ENCODE measurements at places on chromosomes 11 and 22.

- H3K4me3 ChIP-seq, result peak overlapping the region; percentile 82
- no peak overlapping the region for H3K27ac ChIP-seq
- H3K4me1 ChIP-seq, result peaks cover 5% of the 10 kb centered on the region
- H3K36me3 ChIP-seq, result no peaks in the 10 kb centered on the region
- DNase-seq, result no peak
- peaks cover 10% of the 10 kb centered on the region for H3K27me3 ChIP-seq
Measured at GRCh38 chr11:67055812-67056211, 835 bp upstream of the RHOD start.

- no peaks in the 10 kb centered on the region for H3K36me3 ChIP-seq
- H3K4me3 ChIP-seq, result no peak overlapping the region
- no peak overlapping the region for H3K27ac ChIP-seq
- no peak for DNase-seq
- H3K4me1 ChIP-seq, result no peaks in the 10 kb centered on the region
Measured at GRCh38 chr22:31036671-31037550, 44.2 kb upstream of the SMTN start.

DNA sequence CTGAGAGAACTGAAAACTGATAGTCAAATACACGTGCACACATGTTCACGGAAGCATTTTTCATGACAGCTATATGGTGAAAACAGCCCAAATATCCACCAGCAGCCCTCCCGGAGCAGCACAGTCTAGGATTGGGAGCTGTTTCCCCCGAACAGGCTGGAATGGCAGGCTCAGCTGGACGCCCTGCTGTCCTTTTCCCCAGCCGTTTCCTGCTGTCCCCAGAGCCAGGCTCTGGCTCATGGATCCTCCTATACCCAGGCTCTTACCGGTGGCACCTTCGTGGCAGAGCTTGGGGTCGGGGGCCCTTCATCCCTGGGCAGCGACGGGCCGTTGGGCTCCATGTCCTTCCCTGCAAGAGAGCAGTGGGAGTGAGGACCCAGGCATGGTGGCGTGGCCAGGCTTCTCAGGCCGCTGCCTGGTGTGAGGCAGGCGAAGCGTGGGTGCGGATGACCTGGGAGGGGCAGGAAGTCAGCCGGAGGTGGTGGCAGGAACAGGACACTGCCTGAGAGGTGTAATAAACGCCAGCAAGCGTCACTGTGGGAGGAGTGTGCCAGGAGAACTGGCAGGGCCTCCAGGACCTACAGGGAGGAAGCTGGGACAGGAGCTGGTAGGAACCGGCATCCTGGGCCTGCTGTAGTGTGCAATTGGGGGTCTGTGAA is 38.8 kb downstream of the OSBPL5 start:
- H3K27ac ChIP-seq, result no peak overlapping the region
- no peak for DNase-seq
- H3K4me3 ChIP-seq, result no peak overlapping the region
- peaks cover 1% of the 10 kb centered on the region for H3K4me1 ChIP-seq

- H3K27me3 ChIP-seq, result no peaks in the 10 kb centered on the region
- no peak overlapping the region for H3K4me3 ChIP-seq
- H3K4me1 ChIP-seq, result peaks cover 15% of the 10 kb centered on the region
Measured at GRCh38 chr11:111370902-111371578, 8.0 kb downstream of the POU2AF1 start.

GRCh38 chr11:86537541-86538222 is 134.7 kb downstream of the ME3 start:
- no peak overlapping the region for H3K4me3 ChIP-seq
- no peaks in the 10 kb centered on the region for H3K36me3 ChIP-seq
- peaks cover 2% of the 10 kb centered on the region for H3K27me3 ChIP-seq
- H3K4me1 ChIP-seq, result no peaks in the 10 kb centered on the region
- H3K27ac ChIP-seq, result no peak overlapping the region

DNA sequence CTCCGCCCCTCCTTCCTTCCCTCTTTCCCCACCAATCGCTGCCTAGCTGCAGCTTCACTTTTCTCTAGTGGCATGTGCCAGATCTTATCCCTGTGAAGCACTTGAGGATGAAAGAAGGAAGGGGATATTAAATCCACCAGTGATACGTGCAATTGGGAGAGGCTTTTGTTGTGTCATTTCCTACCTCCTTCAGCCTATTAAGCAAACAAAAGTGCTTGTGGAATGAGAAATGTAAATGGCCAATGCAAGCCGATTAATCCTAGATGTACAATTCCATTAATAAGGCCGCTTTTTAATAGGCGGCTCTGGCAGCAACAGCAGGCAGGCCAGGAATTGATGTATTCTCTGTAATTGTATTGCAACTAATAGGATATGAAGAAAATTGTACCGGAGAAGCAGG is 23.3 kb downstream of the NTM start:
- no peaks in the 10 kb centered on the region for H3K36me3 ChIP-seq
- no peak overlapping the region for H3K4me3 ChIP-seq

DNA sequence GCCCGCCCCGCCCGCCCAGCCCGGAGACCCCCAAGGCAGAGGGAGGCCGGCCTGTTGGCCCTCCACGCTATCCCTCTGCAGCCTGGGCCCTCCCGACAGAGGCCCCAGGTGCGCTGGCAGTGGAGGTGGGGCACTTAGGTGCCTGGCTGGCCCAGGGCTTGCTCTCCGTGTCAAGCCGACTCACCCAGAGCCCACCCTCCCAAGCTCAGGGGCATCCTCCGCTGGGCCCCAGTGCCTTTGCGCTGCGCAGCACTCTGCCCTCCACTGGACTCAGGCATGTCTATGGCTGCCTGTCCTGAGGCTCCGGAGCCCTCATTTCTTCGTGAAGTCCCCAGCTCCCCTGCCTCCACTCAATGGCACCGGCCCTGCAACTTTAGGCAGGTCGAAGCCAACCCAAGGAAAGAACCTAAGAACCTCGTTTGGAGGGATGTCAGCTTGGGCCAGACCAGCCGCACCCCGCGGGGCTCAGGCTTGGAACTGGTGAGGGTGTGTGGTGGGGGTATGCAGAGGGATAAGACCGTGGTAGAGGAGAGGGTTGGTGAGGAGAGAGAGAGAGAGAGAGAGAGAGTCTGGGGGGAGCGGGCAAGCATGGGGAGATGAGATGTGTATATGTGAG is 6.1 kb downstream of the SMIM45 start:
- H3K4me1 ChIP-seq, result peaks cover 3% of the 10 kb centered on the region
- H3K27me3 ChIP-seq, result peaks cover 2% of the 10 kb centered on the region
- H3K4me3 ChIP-seq, result no peak overlapping the region
- no peak for DNase-seq
- no peak overlapping the region for H3K27ac ChIP-seq

- no peaks in the 10 kb centered on the region for H3K36me3 ChIP-seq
- no peaks in the 10 kb centered on the region for H3K4me1 ChIP-seq
- no peak overlapping the region for H3K4me3 ChIP-seq
- no peak overlapping the region for H3K27ac ChIP-seq
- no peak for DNase-seq
- H3K27me3 ChIP-seq, result no peaks in the 10 kb centered on the region
Measured at GRCh38 chr11:115627666-115628460, 123.6 kb upstream of the CADM1 start.

DNA sequence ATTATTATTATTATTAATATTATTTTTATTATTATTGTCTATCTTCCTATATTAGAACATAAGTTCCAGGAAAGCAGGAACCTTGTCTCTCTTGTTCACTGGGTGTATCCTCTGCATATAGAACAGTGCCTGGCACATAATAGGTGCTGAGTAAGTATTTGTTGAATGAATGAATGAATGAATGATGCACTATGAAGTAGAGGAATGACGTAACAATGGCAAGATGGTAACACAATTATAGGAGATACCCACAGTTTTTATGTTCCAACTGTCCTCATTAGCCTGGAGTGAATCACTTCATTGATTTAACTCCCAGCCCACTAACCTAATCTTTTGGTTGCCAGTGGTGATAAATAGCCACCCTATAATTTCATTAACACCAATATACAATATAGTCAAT is 2.1 kb downstream of the KDM4D start:
- no peak overlapping the region for H3K4me3 ChIP-seq
- H3K27me3 ChIP-seq, result no peaks in the 10 kb centered on the region
- no peak for DNase-seq
- H3K27ac ChIP-seq, result no peak overlapping the region
- H3K4me1 ChIP-seq, result peaks cover 25% of the 10 kb centered on the region
- peaks cover 12% of the 10 kb centered on the region for H3K36me3 ChIP-seq

GRCh38 chr11:106011481-106011880 is 10.6 kb downstream of the MSANTD4 start:
- H3K4me3 ChIP-seq, result no peak overlapping the region
- no peaks in the 10 kb centered on the region for H3K27me3 ChIP-seq
- no peak for DNase-seq

GRCh38 chr11:832529-833113 is at the start of gene CD151:
TSS of gene CD151 (plus strand) at chr11:832952. CDS start at chr11:836070, 3,118 bp downstream.
- no peak within 1 kb of the TSS for H3K27ac ChIP-seq
- peaks cover 28% of the 10 kb centered on the region for H3K27me3 ChIP-seq
- H3K4me3 ChIP-seq, result peak within 1 kb of the TSS; percentile 62

- no peaks in the 10 kb centered on the region for H3K27me3 ChIP-seq
- no peak for DNase-seq
- H3K36me3 ChIP-seq, result no peaks in the 10 kb centered on the region
- H3K4me1 ChIP-seq, result no peaks in the 10 kb centered on the region
- H3K27ac ChIP-seq, result no peak overlapping the region
Measured at GRCh38 chr11:91972665-91973266, 251.9 kb upstream of the FAT3 start.

GRCh38 chr11:117908109-117908895 is 20.9 kb downstream of the TMPRSS13 start:
- H3K36me3 ChIP-seq, result no peaks in the 10 kb centered on the region
- H3K4me3 ChIP-seq, result peak overlapping the region; percentile 11
- peak overlapping the region; percentile 17 for H3K27ac ChIP-seq
- peaks cover 25% of the 10 kb centered on the region for H3K4me1 ChIP-seq
- no peaks in the 10 kb centered on the region for H3K27me3 ChIP-seq

- H3K27ac ChIP-seq, result no peak overlapping the region
- no peak overlapping the region for H3K4me3 ChIP-seq
- DNase-seq, result no peak
- no peaks in the 10 kb centered on the region for H3K4me1 ChIP-seq
- peaks cover 3% of the 10 kb centered on the region for H3K27me3 ChIP-seq
Measured at GRCh38 chr22:29855611-29856181, 17.6 kb upstream of the ASCC2 start.

DNA sequence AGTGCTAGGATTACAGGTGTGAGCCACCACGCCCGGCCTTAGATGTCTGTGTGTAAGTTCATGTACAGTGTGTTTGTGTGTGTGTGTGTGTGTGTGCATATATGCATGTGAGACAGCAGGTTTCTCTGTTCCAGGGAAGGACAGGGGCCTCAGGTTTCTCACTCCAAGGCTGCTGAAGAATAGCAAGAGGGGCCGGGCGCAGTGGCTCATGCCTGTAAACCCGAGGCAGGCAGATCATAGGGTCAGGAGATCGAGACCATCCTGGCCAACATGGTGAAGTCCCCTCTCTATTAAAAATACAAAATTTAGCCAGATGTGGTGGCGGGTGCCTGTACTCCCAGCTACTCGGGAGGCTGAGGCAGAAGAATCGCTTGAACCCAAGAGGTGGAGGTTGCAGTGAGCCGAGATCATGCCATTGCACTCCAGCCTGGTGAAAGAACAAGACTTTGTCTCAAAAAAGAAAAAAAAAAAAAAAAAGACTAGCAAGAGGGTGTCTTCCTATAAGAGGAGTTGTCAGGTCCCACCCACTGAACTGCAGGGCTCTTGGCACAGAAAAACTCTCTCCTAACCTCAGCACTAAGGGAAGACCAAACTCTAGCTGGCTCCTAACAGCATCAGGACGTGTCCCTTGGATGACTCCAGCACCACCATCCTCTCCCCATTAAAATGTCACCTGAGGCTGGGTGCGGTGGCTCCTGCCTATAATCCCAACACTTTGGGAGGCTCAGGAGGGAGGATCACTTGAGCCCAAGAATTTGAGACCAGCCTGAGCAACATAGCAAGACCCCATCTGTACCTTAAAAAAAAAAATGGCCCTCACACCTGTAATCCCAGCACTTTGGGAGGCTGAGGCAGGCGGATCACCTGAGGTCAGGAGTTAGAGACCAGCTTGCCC is 40.0 kb downstream of the TST start:
- peaks cover 19% of the 10 kb centered on the region for H3K27me3 ChIP-seq
- H3K36me3 ChIP-seq, result no peaks in the 10 kb centered on the region
- H3K4me3 ChIP-seq, result no peak overlapping the region
- H3K27ac ChIP-seq, result no peak overlapping the region
- peaks cover 10% of the 10 kb centered on the region for H3K4me1 ChIP-seq

DNA sequence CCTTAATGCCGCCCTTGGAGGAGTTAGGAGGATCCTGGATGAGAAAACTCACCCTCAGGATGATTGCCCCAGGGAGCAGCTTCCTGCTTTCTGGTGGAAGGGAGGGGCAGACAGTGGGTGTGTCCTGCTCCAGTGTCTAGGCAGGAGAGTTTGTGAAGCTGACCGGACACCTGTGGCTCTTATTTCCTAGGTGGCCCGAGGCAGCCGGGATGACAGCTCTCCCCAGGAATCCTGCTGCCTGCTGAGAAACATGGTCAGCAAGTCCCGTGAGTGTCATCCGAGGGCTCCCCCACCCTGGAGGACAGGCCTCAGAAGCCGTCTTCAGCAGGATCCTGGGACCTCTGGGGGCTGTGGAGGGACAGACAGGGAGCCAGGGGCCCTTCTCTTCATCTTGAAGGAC is 50.4 kb downstream of the ST3GAL4 start:
- DNase-seq, result no peak
- no peak overlapping the region for H3K27ac ChIP-seq
- H3K4me3 ChIP-seq, result no peak overlapping the region
- H3K27me3 ChIP-seq, result no peaks in the 10 kb centered on the region
- H3K4me1 ChIP-seq, result peaks cover under 1% of the 10 kb centered on the region

Measured in activated naive CD8-positive, alpha-beta T cell treated with anti-CD3 and anti-CD28 coated beads, Interleukin-2, amount 10 ng/mL, durations not matched to agents 7 days and 5 days (primary cell).